A549 treated with CORT108297 at 1 μM for 4 hours (cell line): ENCODE measurements at places on chromosomes 12 and 14. TPM values are rescaled to one million over a fixed set of nuclear protein-coding genes. Genes with fewer than 3 reads are reported as not detected.

TSPAN11 gene
- total RNA-seq, result 0.05 to 0.08 TPM (median 0.08 TPM) in 5 replicates

PPP4R4 gene
- 0.17 to 0.40 TPM (median 0.29 TPM) in 5 replicates for total RNA-seq

NUAK1 gene
- total RNA-seq, result 8.8 to 11.0 TPM (median 10.3 TPM) in 5 replicates

RNASE1 gene
- 0.15 to 0.57 TPM (median 0.25 TPM) in 5 replicates for total RNA-seq

REM2 gene
- total RNA-seq, result 0.30 to 0.50 TPM (median 0.44 TPM) in 5 replicates

HOXC6 gene
- total RNA-seq, result 4.4 to 5.7 TPM (median 4.9 TPM) in 5 replicates

B4GALNT3 gene
- total RNA-seq, result 0.43 to 0.81 TPM (median 0.59 TPM) in 5 replicates

TGM1 gene
- 0.65 to 1.3 TPM (median 1.1 TPM) in 5 replicates for total RNA-seq

TPH2 gene
- 0.03 to 0.07 TPM in 2 of 5 replicates, not detected in the others for total RNA-seq

TEX52 gene
- not detected in 5 replicates for total RNA-seq

C14orf39 gene
- total RNA-seq, result not detected in 5 replicates
